ENCODE measurements at places on chromosomes 12 and 14. TPM values are rescaled to one million over a fixed set of nuclear protein-coding genes. Genes with fewer than 3 reads are reported as not detected.
A peak's percentile ranks its signal among the peaks of the same experiment; 100 is the strongest.

Gene C12orf56
- total RNA-seq: not detected

Gene PPFIA2
- not detected for total RNA-seq

Gene DEPDC4
- total RNA-seq: 0.36 TPM

Gene TRHDE
- not detected for total RNA-seq

Gene ERP27
- total RNA-seq: 9.0 TPM

Gene NTF3
- total RNA-seq: not detected

GRCh38 chr14:21087294-21088091, 11.0 kb downstream of the ZNF219 start:
- peak; percentile 89 for DNase-seq

DNA sequence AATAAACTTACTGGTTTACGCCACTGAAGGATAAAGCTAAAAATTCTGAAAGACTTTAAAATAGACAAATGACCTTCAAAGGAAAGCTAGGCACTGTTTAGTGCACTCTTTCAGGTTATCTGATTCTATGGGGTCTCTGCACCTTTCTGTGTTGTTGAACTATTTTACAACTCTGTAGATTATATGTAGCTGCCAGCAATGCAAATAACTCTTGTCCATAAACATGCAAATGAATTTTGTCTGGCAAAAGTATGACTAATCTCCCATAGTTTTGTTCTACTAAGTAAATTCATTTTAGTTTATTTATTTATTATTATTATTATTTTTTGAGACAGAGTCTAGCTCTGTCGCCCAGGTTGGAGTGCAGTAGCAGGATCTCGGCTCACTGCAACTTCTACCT, 266.3 kb upstream of the CCDC196 start:
- no peak for DNase-seq

DNA sequence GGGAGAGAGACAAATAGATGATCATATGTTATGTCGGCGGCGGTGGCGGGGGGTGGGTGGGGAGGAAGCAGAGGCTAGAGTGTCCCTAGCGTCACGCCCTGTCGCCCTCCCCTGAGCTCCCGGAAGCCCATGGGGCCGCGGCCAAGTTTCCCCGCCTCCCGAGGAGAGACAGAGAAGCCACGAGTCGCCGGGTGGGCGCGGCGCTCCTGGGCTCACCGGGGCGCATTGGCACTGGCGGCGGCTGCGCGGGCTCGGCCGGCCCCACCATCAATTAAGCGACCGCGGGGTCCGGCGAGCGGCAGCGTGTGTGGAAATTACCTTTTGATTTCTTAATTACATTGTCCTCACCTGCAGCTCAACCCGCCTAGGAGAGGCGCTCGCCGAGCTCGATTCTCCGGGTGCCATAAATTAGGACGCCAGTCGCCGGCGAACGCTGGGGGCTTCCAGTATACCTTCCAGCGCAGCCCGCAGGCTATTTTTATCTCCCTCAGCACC, 119.9 kb upstream of the LHX5 start:
- peak; percentile 4 for DNase-seq

- DNase-seq: no peak
Measured at GRCh38 chr12:56258820-56259183, 618 bp upstream of the ANKRD52 start.

DNA sequence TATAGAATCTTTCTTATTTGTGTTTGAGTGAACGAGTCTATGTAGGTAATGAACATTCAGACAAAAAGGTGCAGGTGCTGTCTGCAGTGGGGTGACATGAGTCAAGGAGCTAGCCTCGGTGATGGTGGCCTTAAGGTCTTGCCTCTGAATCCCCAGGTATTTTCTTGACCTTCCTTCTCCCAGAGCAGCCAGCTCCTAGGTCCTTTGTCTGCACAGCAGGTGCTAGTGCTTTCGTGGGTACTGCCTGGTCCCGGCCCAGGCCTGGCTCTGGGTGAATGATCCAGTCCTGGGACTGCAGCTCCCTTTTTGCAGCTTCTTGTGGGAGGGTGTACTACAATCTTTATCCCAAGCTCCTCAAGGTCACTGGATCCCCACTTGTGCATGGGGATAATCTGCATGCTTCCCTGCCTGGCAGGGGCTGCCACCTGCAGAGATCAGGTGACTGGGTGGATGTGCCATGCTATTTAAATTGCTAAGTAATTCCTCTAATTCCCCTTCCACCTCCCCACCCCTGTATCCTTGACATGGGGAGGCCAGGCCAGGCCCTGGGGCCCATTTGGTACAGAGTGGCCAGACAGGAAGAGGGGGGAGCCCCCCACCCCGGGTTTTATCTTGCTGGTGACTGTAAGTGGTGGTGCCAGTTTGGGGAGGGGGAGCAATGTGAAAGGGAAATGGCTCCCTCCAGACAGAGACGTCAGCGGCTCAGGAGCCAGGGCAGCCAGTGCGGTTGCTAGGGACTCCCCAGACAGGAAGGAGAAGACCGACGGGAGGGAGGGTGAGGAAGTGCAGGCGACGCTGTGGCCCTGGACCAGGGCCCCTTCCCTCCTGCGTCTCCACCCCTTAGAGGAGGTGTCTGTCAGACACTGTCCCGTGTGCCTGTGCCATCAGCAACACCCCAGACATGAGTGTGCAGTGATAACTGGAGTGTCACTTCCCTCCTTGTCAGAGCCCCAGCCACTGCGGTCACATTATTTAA, 6.7 kb downstream of the VASH1 start:
- peak; percentile 68 for DNase-seq

DNA sequence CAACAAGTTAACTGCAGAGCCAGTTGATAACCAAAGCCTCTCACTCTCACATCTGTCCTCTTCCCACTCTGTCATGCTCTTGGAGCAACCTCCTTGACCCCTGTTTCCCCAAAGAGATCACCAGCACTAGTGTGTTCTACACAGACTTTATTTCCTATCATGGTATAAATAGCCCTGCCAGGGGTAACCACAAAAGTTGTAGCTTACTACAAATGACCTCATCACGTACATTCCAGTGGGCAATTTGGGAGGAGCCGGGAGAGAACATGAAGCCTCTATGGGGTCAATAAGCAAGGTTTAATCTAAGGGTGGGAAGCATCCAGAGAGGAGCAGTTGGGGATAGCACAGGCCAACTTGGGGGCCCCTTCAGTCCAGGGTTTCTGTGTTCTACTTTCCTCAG, 186.5 kb downstream of the KCNA5 start:
- DNase-seq: no peak

DNA sequence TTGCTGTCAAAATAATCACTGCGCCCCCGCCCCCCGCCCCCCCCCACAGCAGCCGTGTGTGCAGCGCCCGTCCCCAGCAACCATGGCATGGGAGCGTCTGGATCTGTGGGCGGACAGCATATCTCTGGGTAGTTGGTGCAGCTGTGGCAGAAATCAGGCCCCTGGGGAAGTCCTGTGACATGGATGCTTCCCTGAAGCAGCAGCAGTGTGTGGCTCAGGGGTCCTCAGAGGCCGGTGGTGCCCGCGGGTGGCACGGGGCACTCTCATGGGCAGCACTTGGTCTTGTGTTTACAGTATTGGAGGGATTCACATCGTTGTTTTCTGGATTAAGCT, 19.2 kb downstream of the XRCC3 start:
- no peak for DNase-seq

DNA sequence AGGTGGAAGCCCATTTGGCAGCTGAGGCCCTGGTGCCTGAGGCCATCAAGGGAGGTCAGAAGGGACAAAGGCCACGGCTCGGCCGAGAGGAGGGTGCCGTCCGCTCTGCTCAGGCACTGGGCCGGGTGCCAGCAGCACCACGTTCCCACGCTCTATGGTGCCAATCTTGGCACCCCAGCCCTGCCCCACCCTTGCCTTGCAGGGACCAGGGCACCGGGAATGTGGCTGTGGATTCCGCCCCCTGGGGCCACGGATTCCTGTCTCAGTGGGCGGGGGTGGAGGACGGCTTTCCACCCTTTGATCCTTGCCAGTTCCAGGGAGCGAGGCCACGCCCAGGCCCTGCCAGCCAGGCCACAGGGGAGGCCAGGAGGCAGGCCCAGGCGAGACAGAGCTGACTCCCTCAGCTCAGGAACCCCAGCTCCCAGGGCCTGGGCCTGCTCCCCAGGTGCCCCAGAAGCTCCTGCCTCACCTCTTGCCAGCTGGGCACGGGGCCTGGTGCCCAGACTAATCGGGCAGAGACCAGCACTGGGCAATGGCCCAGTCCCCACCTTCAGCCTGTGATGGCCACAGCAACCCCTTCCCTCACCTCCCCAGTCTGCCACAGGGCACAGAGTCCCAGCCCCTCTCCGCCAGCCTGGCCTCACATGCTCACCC, 26.4 kb upstream of the GPR132 start:
- peak; percentile 44 for DNase-seq

- no peak for DNase-seq
Measured at GRCh38 chr14:79167957-79168356, 997.8 kb downstream of the NRXN3 start.

GRCh38 chr12:51593539-51593938, 2.5 kb downstream of the SCN8A start:
- DNase-seq: peak; percentile 29

GRCh38 chr12:130762319-130762675, 46.2 kb upstream of the RIMBP2 start:
- DNase-seq: no peak

DNA sequence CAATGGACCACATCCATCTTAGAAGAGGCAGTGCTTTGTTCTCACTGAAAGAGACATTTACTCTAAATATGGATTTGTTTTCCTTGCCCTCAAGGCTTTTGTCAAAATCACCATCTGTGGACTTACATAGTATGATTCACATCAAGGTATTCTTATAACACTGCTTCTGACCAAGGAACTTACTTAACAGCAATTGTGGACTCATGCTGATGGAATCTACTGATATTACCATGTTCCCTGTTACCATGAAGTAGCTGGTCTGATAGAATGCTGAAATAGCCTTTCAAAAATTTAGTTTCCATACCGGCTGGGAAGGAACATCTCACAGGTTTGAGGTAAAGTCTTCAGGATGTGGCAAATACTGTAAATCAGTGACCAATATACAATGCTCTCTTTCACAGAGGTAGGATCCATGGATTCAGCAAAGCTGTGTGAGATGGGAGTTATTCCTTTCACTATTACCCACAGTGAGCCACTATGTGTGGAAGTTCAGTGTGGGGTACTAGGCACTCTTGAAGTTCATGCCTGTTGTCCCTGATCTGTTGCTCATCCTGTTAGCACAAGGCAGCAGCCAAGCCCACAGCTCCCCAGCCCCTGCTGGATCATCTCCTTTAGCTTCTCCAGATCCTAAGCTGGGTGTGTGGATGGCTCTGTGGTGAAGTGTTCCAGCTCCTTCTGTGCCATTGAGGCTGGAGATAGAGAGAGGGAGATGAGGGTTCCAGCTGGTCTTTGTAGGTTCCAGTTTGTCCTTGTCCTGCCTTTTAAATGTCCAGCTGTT, 126.4 kb downstream of the ATP23 start:
- DNase-seq: no peak

DNA sequence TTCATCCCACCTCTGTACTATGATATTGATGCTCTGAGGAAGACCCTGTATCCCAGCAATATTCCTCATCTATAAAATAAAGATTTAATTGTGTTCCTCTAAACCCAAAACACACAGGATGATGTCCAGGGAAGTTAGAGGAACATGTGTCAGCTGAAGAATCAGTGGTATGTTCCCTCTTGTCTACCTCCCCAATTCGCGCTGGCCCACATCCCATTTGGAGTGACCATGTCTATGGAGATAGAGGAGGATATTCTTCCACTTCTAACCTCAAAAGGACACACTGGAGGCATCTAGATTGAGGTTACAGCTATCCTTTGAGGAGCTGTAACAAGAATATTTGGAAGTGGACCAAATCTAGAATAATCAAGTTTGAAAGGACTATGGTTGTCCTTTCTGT, 1.3 kb upstream of the APOLD1 start:
- no peak for DNase-seq

Data from B cell (primary cell).